ENCODE measurements at places on chromosomes 11 and 22.

DNA sequence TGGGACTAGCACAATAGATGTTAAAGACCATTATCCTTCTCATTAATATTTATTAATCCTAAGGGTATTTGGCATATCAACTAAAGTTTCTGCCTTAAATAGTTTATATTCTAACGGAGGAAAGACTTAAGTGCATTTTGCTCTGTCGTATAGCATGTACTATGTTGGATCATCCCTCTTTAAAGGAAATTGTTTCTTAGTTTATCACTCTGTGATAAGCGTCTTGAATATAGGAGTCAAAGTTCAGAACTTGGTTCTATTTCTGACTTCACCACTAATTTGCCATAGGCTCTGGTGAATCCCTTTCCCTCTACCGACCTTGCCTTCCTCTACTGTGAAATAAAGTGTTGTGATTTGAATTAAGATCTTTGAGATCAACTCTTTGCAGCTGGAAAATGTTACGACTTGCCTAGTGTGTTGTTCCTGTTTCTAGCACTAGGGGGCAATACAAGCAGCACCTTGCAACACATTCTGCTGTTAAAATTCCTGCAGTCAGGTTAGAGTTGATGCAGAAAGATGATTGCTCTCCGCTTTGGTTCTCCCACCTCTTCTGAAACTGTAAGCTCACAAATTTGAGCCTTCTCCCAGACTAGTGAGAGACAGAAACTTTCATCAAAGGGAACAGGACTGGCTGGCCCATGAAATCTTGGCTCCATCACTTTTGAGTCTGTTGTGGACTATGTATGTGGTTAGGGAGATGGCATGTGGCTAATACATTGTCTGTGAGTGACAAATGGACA lies 27.8 kb upstream of the ZNRF3 start:
- DNase-seq, result no peak

- no peak for DNase-seq
Measured at GRCh38 chr11:19886498-19886897, 173.9 kb downstream of the NAV2 start.

DNA sequence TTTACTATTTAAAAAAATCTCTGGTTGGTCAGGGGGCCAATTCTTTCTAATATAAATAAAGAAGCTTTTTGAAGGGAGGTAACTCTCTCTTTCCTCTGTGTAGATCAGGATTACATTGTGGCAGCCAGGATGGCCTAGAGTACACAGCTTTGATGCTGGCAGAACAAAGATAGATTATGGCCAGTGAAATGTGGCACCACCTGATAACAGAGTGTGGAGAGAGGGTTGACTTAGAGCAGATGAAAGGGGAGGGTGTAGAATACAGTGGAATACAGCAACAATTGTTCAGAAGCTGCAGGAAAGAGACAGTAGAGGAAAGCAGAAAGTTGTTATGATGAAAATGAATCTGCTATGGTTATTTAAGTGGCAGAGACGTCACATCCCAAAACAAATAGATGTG lies 99.0 kb downstream of the FAR1 start:
- no peak for DNase-seq

GRCh38 chr11:131868629-131869507 lies 498.5 kb downstream of the NTM start:
- no peak for DNase-seq

- DNase-seq, result no peak
Measured at GRCh38 chr22:47762141-47762540, 999.7 kb downstream of the TBC1D22A start.

DNA sequence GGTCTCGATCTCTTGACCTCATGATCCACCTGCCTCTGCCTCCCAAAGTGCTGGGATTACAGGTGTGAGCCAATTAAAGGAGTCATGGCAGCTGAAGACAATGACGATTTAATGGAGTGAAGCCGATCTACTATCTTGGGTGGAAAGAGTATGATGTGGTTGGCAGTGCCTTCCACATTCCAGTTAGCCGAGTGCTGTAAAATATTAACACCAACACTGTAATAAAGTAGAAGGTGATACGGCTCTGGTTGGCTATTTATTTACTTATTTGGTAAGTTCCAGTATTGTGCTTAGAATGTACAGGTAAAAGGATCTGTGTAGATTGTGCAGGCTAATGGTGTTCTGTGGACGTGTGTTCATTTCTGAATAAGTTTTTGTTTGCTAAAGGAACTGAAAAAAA lies 149.6 kb upstream of the MTMR2 start:
- no peak for DNase-seq

GRCh38 chr11:110478410-110478809 lies 48.7 kb downstream of the FDX1 start:
- DNase-seq, result no peak

DNA sequence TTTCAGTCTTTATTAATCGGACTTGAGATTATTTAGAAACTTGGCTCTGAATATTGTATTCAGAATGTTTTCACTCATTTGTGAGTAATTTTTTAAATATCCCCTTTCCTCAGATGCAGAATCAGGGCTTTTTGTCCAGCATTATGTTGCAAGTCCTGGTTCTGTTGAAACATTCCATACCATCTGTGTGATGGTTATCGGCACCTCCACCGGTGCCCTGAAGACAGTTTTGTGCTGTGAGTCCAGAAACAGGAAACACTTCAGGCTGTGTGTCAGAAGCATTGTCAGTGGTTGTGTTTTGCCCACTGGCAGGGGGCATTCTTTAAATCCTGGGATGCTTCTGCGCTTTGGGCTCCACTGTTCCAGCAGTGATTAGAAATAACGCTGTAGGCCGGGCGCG lies 20.4 kb downstream of the CDPF1 start:
- DNase-seq, result no peak

DNA sequence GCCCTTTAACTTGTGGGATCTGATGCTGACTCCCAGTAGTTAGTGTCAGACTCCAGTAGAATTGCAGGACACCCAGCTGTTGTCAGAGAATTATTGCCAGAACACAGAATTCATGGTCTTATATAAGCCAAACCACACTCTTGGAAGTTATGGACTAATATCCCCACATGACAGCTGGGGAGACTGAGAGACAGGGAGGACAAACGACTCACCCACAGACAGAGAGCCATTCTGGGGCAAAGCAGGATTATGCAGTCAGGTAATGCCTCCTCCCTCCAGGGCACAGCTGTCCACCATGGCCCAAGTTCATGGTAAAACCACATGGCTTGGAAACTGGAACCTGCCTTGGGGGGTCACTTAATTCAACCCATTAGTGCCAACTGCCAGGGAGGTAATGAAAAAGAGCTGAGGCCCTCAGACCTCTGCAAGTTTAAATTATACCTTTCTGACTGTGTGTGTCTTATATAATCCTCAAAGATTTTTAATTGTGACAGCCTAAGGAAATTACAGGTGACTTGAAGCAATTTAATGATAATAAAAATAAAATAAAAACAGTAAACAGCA lies 299.5 kb downstream of the BUD13 start:
- no peak for DNase-seq

DNA sequence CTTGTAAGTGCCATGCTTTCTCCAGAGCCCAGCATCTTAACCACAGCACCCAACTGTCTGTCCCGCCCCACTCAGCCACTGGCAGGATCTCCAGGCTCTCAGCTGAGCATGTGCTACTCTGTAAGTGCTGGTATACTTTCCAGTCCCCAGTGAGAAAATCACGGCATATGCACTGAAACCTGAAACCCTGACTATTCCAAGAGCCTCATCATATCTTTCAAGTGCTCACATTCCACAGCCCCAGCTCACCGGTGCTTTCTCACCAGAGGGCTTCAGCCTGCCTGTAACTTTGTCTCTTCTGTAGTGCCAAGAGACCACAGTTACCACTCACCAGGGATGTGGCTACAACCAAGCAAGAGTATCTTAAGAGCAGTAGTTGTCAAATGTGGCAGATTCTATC lies 24.4 kb upstream of the PAMR1 start:
- no peak for DNase-seq

DNA sequence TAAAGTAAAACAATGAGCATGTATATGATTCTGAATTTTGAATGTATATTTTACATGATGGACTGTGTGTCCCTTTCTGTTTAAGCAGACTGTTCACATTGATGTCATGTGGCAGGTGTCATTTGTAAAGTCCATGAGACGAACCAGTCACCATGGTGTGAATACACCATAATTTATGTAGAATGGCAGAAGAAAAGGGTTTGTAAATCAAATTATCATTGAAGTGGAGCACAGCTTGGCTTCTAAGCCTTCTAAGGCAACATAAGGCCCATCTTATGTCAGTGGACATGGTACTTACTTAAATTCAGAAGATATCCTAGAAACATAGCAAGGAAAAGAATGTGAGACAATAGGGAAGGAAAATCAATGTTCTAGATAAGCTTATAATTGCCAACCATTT lies 4.4 kb downstream of the MAP6 start:
- no peak for DNase-seq

DNA sequence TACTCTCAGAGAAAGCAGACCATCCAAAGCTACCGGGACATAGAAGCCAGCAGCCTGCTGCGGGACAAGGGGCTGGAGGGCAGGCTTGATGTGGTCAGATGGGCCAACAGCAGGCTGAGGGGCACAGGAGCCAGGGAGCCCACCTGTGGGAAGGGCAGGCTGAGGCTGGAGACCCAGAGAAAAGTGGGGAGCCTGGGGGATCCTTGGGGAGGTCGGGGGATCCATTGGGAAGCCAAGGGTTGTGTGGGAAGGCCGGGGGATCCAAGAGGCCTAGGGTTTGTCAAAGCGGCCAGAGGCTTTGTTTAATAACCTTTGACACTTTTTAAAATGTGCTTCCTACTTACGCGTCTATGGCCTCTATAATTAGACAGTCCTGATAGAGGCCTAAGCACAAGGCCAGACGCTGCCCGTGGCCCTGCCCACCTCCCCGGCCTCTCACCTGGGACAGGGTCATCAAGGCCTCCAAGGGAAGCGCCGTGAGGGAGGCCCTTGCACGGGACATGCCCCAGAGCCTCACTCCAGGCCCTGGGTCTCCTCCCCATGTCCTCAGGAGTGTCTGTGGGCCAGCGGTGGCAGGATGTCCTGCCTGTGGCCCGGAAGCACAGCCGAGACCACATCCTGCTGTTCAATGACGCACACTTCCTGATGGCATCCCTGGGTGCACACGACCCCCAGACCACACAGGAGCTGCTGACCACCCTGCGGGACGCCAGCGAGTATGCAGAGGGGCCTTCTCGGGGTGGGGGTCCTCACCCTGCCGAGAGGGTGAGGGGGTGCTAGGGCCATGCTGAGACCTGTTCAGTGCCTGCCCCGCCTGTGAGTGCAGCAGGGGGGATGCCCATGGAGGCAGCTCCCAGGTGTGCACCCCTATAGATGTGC lies 8.6 kb upstream of the GTSE1 start:
- no peak for DNase-seq

- no peak for DNase-seq
Measured at GRCh38 chr11:10538924-10539323, 2.1 kb downstream of the RNF141 start.

DNA sequence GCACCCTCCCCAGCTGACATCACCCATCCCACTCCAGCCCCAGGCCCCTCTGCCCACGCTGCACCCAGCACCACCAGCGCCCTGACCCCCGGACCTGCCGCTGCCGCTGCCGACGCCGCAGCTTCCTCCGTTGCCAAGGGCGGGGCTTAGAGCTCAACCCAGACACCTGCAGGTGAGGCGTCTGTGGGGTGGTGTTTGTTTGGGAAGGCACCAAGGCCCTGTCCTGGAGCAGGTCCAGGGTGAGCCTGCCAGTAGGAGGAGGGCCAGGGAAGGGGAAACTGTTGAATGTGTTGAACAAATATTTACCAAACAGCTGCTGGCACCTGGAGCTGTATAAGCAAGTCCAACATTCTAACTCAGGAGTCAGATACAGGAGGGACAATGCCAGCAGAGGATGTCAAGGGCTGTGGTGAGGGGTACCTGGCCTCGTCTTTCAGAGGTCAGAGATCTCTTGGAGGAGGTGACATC lies 3.1 kb downstream of the VEGFB start:
- no peak for DNase-seq

- DNase-seq, result no peak
Measured at GRCh38 chr22:36887162-36887561, 26.3 kb upstream of the CSF2RB start.

Measured in stimulated activated CD4-positive, alpha-beta T cell treated with anti-CD3 and anti-CD28 coated beads, TNF-alpha, amount 100 ng/mL, for 4 hours (primary cell).